Stomach (tissue), 19 donors: ENCODE measurements at places on chromosomes 4 and X. TPM values are rescaled to one million over a fixed set of nuclear protein-coding genes. Genes with fewer than 3 reads are reported as not detected.
A peak's percentile ranks its signal among the peaks of the same experiment; 100 is the strongest.

DNA sequence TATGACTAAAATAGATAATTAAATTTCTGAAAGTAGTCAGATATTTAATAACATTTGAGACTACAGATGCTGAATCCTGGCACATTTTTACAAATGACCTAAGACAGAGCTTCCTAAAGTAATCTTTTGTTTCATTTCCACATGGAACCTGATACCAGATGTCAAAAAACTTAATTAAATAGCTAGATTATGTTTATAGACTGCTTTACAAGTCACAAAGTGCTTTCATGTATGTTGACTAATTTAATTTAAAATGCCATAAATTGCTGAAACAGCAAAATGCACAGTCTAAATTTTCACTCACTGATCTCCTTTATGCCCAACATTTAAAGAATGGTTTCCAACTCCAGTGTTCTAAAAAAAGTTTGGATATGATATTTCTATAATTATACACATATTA is 299.1 kb upstream of the TBX22 start:
- no peak overlapping the region for H3K27ac ChIP-seq
- no peaks in the 10 kb centered on the region for H3K27me3 ChIP-seq
- H3K4me1 ChIP-seq: no peaks in the 10 kb centered on the region
- H3K36me3 ChIP-seq: no peaks in the 10 kb centered on the region

- H3K27ac ChIP-seq: no peak overlapping the region
- H3K27me3 ChIP-seq: no peaks in the 10 kb centered on the region
- H3K4me3 ChIP-seq: no peak overlapping the region
- peak; percentile 31 for DNase-seq
- H3K4me1 ChIP-seq: peaks cover 25% of the 10 kb centered on the region
Measured at GRCh38 chr4:48375651-48376304, 34.4 kb downstream of the SLAIN2 start.

DNA sequence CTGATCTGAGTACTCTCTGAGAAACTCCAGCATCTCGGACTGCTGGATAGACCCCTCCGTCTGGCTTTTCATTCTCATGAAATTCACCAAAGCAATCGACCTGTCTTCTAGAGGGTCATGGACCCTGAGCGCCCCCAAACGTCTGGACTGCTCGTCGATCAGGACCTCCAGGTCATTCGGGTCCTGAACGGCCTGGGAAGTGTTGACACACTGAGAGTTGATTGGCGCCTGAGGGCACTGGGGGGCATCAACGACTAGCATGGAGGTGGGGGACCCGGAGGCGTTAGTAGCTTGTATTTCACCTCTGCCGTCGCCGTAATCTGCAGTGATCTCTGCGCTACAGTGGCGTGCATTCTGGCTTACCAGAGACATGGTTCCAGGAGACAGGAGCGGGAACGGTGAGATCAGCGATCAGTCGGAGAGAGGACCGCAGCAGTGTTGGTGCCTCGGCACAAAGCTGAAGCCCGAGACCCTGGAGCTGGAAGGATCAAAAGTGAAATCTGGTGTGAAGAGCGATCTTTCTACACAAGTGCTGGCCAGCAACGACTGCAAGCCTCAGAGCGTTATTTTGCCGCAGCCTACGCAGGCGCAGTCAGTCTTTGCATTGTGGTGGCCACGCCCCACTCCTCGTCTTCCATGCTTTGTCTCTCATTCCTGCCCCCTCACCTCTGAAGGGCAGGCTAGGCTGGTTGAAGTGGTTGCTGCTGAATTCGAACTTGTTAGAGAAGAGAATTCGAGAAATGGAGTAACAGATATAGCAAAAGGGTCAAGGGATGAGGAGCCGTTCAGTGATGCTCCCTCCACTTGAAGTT is at the start of gene MAGEE2:
Gene MAGEE2 (minus strand): TSS at position 575 of the 812 bp plus-strand sequence. CDS start 203 bp downstream, at position 372.
- DNase-seq: peak; percentile 45
- H3K4me1 ChIP-seq: no peaks in the 10 kb centered on the region
- H3K27me3 ChIP-seq: no peaks in the 10 kb centered on the region
- H3K4me3 ChIP-seq: peak within 1 kb of the TSS; percentile 22
- no peak within 1 kb of the TSS for H3K27ac ChIP-seq

DNA sequence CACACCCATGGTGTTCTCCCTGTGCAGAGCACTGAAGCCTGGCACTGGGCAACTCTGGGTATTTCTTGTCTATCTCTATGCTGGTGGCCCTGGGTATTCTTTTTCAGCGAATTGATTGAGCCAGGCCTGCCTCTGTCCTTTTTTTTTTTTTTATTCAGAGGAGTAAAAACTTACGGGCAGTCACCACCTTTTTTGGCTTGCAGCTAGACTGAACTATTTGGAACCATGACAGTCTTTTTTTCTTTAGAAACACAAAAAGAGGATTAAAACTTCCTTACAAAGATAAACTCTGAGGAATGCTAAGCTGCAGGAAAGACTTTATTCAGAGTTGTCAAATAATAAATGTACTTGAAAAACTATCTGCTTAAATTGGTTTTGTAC is 119.2 kb upstream of the STIM2 start:
- no peak overlapping the region for H3K4me3 ChIP-seq
- no peaks in the 10 kb centered on the region for H3K36me3 ChIP-seq
- no peaks in the 10 kb centered on the region for H3K27me3 ChIP-seq
- H3K27ac ChIP-seq: no peak overlapping the region
- no peaks in the 10 kb centered on the region for H3K4me1 ChIP-seq

DNA sequence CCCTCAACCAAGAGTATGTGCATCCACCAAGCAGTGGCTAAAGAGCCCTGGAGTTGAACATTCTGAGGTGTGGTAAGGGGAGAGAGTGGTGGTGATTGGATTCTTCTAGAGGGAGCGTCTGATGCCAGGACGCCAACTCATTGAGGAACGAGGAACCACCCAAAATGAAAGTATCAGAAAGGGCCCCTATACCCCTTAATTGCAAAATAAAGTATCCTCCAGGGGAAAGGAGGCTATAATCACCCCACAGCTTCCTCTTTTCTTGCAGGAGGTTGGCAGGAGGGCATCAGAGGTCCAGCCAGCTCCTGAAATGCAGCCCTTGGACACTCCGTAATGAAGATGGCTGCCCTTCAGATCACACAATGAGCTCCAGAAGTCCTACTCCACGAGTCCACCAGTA is 5.3 kb upstream of the KIAA1210 start:
- no peak for DNase-seq
- no peak overlapping the region for H3K4me3 ChIP-seq
- H3K27ac ChIP-seq: no peak overlapping the region
- H3K4me1 ChIP-seq: no peaks in the 10 kb centered on the region
- no peaks in the 10 kb centered on the region for H3K36me3 ChIP-seq

GRCh38 chr4:138086611-138087041 is 155.5 kb downstream of the SLC7A11 start:
- no peak overlapping the region for H3K27ac ChIP-seq
- DNase-seq: no peak
- H3K36me3 ChIP-seq: no peaks in the 10 kb centered on the region

GRCh38 chr4:5954056-5954760 is 61.3 kb upstream of the CRMP1 start:
- no peak overlapping the region for H3K27ac ChIP-seq
- no peaks in the 10 kb centered on the region for H3K4me1 ChIP-seq
- no peaks in the 10 kb centered on the region for H3K36me3 ChIP-seq
- H3K27me3 ChIP-seq: peaks cover 12% of the 10 kb centered on the region
- DNase-seq: no peak

DNA sequence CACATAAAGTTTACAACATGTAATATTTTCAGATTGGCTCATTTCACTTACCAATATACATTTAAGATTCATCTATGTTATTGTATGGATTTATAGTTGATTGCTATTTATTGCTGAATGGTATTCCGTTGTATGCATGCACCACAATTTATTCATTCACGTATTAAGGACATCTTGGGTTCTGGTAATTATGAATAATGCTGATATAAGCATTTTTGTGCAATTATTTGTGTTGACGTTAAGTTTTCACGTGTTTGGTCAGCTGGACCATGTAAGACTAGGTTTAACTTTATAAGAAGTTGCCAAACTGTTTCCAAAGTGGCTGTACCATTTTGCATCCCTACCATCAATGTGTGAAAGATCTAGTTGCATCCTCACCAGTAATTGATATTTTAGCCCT is 35.1 kb downstream of the MAGEB10 start:
- no peak overlapping the region for H3K4me3 ChIP-seq
- H3K27me3 ChIP-seq: no peaks in the 10 kb centered on the region
- no peaks in the 10 kb centered on the region for H3K4me1 ChIP-seq
- no peak overlapping the region for H3K27ac ChIP-seq
- no peaks in the 10 kb centered on the region for H3K36me3 ChIP-seq

GRCh38 chr4:172578712-172579111 is 589.9 kb upstream of the GALNT7 start:
- H3K4me3 ChIP-seq: no peak overlapping the region
- H3K36me3 ChIP-seq: no peaks in the 10 kb centered on the region
- H3K27ac ChIP-seq: no peak overlapping the region
- H3K27me3 ChIP-seq: no peaks in the 10 kb centered on the region
- no peak for DNase-seq
- no peaks in the 10 kb centered on the region for H3K4me1 ChIP-seq

DNA sequence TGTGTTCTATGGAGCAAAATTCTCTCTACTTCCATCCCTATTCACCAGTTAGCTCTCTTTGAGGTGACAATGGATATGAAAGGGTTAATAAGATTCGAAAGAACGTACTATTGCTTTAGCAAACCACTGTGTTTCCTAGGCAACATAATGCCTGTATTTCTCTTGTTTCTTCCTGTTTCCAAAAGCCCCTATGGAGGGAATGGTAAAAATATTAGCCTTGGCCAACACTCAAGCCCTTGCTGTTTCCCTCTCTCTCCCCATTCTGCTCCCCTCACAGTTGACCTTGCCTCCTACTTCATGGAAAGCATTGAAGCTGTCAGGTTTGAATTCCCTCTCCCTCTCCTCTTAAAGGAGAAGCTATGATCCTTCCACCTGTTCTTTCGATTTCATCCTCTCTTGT is 9.6 kb upstream of the PGRMC1 start:
- H3K4me3 ChIP-seq: no peak overlapping the region
- H3K27ac ChIP-seq: no peak overlapping the region
- no peaks in the 10 kb centered on the region for H3K27me3 ChIP-seq
- DNase-seq: peak; percentile 69
- H3K36me3 ChIP-seq: no peaks in the 10 kb centered on the region

GRCh38 chr4:109998867-109999584 is 86.3 kb downstream of the EGF start:
- no peak overlapping the region for H3K4me3 ChIP-seq
- H3K4me1 ChIP-seq: no peaks in the 10 kb centered on the region
- no peak overlapping the region for H3K27ac ChIP-seq
- H3K36me3 ChIP-seq: no peaks in the 10 kb centered on the region

GRCh38 chr4:71411981-71412380 is 73.2 kb downstream of the SLC4A4 start:
- no peak for DNase-seq
- H3K36me3 ChIP-seq: no peaks in the 10 kb centered on the region
- H3K27me3 ChIP-seq: no peaks in the 10 kb centered on the region
- H3K4me3 ChIP-seq: no peak overlapping the region
- no peaks in the 10 kb centered on the region for H3K4me1 ChIP-seq

GRCh38 chr4:81135501-81135900 is 79.5 kb downstream of the PRKG2 start:
- no peaks in the 10 kb centered on the region for H3K4me1 ChIP-seq
- DNase-seq: no peak
- peaks cover 4% of the 10 kb centered on the region for H3K27me3 ChIP-seq
- H3K36me3 ChIP-seq: no peaks in the 10 kb centered on the region

- peaks cover 24% of the 10 kb centered on the region for H3K4me1 ChIP-seq
- no peak overlapping the region for H3K4me3 ChIP-seq
- peak; percentile 80 for DNase-seq
- H3K27me3 ChIP-seq: no peaks in the 10 kb centered on the region
Measured at GRCh38 chr4:10015140-10015753, 6.0 kb downstream of the SLC2A9 start.

GRCh38 chr4:1021386-1022050 is 10.1 kb downstream of the FGFRL1 start:
- H3K36me3 ChIP-seq: peaks cover 32% of the 10 kb centered on the region
- peaks cover 10% of the 10 kb centered on the region for H3K4me1 ChIP-seq
- DNase-seq: no peak
- no peak overlapping the region for H3K27ac ChIP-seq

DNA sequence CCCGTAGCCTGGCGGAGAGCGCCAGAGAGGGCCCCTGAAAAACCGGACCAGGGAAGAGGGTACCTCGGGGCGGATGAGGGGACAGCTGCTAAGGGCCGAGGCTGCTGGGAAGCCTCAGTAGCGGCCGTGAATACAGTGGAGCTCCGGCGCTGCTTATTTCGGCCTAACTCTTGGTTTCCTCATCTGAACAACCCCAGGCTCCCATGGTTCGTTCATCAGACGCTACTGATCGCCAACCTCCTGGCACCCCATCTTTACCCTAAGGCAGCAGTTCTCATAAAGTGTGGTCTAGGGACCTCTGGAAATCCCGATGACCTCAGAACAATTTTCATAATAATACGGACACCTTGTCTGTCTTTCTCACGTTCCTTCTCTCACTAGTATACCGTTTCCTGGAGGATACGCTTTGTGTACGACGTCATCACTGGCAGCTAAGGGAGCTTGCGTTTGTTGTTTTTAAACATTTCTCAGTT is 645 bp upstream of the RAB28 start:
- no peaks in the 10 kb centered on the region for H3K27me3 ChIP-seq
- peak overlapping the region; percentile 82 for H3K4me3 ChIP-seq
- peak overlapping the region; percentile 92 for H3K27ac ChIP-seq
- H3K36me3 ChIP-seq: no peaks in the 10 kb centered on the region
- peak; percentile 64 for DNase-seq

DNA sequence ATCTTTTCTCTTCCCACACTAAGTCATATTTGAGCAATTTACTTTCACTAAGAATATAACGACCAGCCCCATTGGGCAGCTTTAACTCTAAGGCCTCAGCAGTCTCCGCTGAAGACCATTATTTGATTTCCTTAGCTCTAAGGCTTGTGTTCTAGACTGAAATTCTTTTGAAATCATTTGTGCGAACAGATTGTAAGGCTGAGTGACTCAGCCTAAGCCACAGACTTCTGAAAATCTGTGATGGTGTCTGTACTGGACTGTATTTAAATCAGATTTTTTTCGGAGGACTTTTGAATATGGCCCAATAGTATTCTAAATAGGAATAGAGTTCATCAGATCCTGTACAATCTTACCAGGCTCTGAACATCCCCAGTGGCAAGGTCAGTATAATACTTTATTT is 150.3 kb upstream of the TECRL start:
- no peaks in the 10 kb centered on the region for H3K27me3 ChIP-seq
- peaks cover 10% of the 10 kb centered on the region for H3K4me1 ChIP-seq
- DNase-seq: no peak
- no peaks in the 10 kb centered on the region for H3K36me3 ChIP-seq

Gene PDCL2
- total RNA-seq: not detected

Gene RBMX2
- 25.3 TPM for total RNA-seq

Gene BBS12
- total RNA-seq: 1.4 TPM

Gene BEX1
- 19.5 TPM for total RNA-seq

Gene BANK1
- 24.3 TPM for total RNA-seq
